ENCODE measurements at places on chromosomes 6 and 20. TPM values are rescaled to one million over a fixed set of nuclear protein-coding genes. Genes with fewer than 3 reads are reported as not detected.

Gene EFCAB8
- total RNA-seq: under 0.01 TPM

Gene FAM83B
- total RNA-seq: 0.16 TPM

Gene DHX35
- total RNA-seq: 8.0 TPM

Gene ATP5F1E
- 49.3 TPM for total RNA-seq

Gene MDFI
- 0.26 TPM for total RNA-seq

Gene CNBD2
- 1.7 TPM for total RNA-seq

Gene CYP39A1
- 2.2 TPM for total RNA-seq

Gene DACT2
- total RNA-seq: not detected

Gene GGTLC1
- not detected for total RNA-seq

Gene TREM2
- not detected for total RNA-seq

Gene ZBTB12
- 14.6 TPM for total RNA-seq

Gene OR2B2
- total RNA-seq: not detected

Gene RAB44
- under 0.01 TPM for total RNA-seq

Gene HLA-DMA
- 4.6 TPM for total RNA-seq

Gene AHI1
- total RNA-seq: 21.3 TPM

Gene SS18L1
- 8.0 TPM for total RNA-seq

Measured in bronchial smooth muscle cell (primary cell).